ENCODE measurements at places on chromosomes 6 and 20.

DNA sequence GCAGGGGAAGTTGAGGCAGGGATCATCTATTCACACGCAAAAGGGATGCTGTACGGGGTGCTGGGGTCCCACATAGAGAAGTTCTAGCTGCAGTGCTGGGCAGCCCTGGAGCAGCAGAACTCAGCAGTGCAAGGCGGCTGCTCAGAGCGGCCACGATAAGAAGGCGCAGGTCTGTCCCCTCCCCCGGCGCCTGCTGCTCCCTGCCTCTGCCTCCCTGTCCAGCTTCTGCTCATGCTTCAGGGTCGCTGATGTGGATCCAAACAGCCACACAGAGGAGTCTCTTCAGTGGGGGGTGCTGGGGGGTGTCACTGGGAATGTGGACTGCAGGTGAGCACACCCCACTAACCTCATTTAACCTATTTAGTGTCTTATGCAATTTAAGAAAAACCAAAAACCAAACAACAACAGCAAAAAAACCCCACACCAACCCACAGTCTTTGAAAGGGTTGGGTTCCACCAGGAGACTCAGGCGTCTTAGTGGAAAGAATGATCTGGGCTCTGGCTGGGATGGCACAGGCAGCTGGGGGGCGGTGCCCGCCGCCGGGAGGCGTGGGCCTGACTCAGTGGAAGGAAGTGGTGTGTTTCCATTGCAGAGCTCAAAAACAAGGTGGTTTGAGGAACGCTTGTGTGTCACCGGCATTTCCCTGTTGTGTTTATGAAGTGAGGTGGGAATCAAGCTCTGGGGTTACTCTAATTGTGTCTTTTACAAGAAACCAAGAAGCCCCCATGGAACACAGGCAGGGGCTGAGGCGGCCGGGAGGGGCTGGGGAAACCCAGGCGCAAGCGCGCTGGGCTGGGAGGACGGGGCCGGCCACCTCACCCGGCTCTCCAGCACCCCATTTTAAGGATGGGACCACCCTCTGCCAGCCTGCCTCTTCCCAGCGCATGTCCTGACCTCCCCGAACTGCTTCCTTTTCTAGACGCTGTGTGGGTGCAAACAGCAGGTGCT, 55.1 kb downstream of the IRF4 start:
- DNase-seq: no peak

DNA sequence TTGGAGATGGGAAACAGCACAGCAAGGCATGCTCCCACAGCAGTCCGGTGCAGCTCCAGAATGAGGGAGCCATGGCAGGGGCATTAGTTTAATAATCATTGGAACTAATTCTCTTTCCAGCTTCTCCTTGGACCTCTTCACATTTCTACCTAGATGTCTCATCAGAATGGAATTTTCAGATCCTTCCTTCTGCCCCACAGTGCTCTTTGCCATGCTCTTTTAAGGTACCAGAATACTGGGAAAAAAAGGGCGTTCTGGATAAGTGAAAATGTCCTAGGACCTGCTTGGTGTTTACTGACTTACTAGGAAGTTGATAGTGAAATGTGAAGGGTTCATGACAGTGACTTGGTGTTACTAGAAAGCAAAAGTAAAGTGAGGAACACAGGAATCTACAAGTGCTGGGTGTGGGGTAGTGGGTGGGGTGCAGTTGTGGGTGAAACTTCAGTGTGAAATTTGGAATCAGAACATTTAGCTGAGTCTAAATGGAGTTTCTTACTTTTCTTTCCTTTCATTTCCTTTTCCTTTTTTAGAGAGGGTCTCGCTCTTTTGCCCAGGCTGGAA, 207.1 kb downstream of the ARID1B start:
- DNase-seq: no peak

DNA sequence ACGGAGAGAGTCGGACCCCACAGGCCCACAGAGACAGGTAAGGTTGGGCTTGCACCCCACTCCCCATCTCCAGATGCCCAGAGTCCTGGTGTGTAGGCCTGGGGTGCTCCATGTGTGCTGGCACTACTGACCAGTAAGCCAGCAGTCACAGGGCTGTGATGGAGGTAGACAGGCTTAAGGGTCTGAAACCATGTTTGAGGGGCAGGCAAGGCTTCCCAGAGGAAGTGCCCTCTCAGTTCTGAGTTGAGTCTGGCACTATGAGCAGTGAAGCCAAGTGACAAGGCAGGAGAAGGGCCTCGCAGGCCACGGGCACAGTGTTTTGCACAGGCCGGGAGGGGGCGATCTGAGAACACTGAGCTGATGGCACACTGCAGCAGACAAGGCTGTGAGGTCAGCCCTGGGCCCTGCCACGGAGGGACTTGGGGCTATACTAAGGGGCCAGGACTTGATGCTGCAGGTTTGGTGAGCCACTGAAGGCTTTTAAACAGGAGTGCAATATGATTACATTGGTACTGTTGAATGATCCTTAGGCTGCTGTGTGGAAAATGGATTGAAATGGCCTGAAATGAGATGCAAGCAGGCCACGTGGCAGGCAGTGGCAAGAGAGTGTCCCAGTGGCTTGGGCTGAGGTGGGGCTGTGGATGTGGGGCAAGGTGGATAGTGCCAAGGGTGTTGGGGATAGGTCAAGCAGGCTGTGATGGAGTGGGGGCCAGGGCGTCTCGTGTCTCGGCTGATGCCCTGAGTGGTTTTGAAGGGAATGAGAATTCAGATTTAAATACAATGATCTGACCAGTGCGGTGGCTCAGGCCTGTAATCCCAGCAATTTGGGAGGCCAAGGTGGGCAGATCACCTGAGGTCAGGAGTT, 20.3 kb downstream of the TTBK1 start:
- DNase-seq: peak; percentile 85

- no peak for DNase-seq
Observed at GRCh38 chr6:110534731-110535492, 58.5 kb upstream of the SLC22A16 start.

- peak; percentile 24 for DNase-seq
Observed at GRCh38 chr6:106976270-106976669, 1.7 kb upstream of the CD24 start.
